Effector memory CD4-positive, alpha-beta T cell (primary cell): ENCODE measurements at places on chromosomes 4 and X.

DNA sequence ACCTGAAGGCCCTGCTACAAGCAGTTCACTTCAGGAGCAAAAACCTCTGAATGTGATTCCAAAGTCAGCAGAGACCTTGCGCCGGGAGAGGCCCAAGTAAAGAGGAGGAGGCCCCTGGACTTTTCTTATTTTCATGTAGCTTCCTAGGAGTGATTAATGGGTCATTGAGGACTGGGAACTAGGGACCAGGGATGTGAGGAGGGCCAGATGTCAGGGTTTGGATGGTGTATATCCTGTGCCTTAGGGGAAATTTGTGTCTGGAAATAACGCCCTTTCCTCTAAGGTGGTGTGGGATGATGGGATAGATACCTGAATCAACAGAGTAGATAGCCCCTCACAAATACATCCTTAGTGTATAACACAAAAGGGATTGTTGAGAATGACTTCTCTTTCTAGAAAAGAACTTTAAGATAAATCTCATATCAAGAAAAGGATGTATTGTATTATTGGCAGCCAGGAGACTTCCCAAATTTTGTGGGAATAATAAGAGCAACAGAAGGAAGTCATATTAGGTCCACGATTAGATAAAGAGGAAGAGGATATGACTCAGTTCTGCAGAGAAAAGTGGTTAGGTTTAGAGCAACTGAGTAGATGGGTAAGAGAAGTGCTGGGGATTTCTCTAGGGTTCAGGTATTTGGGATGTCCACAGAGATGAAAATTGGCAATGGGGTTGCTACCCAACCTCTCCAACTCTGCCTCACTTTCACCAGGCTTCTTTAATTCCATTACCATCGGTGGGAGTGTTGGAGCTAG is 1.1 kb downstream of the ITGB1BP2 start:
- peaks cover 13% of the 10 kb centered on the region for H3K36me3 ChIP-seq
- no peak overlapping the region for H3K27ac ChIP-seq
- no peaks in the 10 kb centered on the region for H3K27me3 ChIP-seq
- H3K4me1 ChIP-seq: no peaks in the 10 kb centered on the region
- H3K4me3 ChIP-seq: no peak overlapping the region
- DNase-seq: no peak

GRCh38 chr4:177287255-177287654 is 22.4 kb upstream of the NEIL3 start:
- no peak overlapping the region for H3K27ac ChIP-seq
- no peak overlapping the region for H3K4me3 ChIP-seq
- DNase-seq: no peak

DNA sequence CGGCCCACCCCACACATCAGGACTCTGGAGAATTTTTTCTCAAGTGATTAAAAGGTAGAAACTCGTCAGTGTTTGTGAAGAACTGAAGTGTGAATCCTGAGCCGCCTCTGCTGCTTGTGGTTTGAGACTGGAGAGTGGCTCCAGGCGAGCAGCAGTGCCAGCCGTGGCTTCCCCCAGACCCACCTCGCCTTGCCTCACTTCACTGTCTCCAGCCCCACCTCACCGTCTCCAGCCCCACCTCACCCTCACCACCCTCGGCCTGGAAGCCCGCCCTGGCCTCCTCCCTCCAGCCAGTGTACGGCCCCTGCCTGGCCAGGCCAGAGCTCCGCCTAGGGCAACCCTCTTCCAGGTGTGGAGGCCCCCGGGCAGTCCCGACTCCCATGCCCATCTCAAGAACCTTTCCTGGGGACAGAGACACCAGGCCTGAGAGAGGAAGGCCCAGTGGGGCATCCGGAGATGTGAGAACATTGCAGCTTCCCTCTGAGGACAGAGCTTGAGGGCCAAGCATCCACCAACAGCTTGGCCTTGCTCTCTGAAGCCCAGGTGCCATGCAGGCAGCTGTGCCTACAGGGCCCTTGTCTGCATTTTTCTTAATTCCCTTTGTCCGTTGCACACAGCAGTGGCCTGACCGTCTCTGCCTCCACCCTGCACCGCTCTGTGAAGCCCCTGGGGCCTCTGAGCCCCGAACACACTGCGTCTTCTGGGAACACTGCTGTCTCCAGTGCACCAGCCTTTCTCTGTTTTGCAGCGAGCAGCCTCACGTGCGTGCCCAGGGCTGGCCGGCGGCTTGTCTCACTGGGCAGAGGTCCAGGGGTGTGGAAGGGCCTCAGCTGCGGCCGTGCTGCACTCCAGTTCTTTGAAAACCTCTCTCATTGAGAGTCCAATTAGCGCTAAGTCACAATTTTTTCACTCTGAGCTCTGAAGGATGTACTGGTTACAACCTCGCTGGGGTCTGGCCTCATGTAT is 13.8 kb downstream of the SH3BP2 start:
- no peak overlapping the region for H3K4me3 ChIP-seq
- H3K36me3 ChIP-seq: no peaks in the 10 kb centered on the region
- H3K27ac ChIP-seq: no peak overlapping the region
- H3K27me3 ChIP-seq: no peaks in the 10 kb centered on the region
- H3K4me1 ChIP-seq: peaks cover 11% of the 10 kb centered on the region

DNA sequence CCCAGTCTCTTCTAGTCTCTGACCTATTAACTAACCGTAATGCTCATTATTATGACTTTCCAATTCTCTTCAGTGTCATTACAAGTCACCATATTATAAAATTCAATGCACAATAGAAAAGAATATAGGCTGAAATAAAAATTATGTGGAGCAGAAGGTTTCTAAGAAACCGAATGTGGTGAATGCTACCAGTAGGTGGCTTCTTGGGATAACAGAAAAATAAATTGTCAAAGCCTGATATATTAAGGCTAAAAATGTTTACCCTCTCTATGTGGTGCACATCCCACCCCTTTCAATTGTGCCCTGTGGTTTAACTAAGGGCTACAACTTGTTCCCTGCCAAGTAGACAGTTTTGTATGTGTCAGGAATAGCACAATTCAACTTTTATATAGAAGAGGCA is 624.6 kb upstream of the TECRL start:
- no peak for DNase-seq
- H3K36me3 ChIP-seq: no peaks in the 10 kb centered on the region
- no peaks in the 10 kb centered on the region for H3K4me1 ChIP-seq
- no peaks in the 10 kb centered on the region for H3K27me3 ChIP-seq
- no peak overlapping the region for H3K4me3 ChIP-seq

- no peak overlapping the region for H3K27ac ChIP-seq
- DNase-seq: no peak
- H3K27me3 ChIP-seq: no peaks in the 10 kb centered on the region
- no peak overlapping the region for H3K4me3 ChIP-seq
Measured at GRCh38 chr4:1900087-1900433, 28.9 kb downstream of the NSD2 start.

GRCh38 chrX:43998374-43998773 is 25.2 kb upstream of the NDP start:
- no peaks in the 10 kb centered on the region for H3K36me3 ChIP-seq
- H3K4me1 ChIP-seq: no peaks in the 10 kb centered on the region
- no peak for DNase-seq
- no peak overlapping the region for H3K4me3 ChIP-seq
- no peak overlapping the region for H3K27ac ChIP-seq

DNA sequence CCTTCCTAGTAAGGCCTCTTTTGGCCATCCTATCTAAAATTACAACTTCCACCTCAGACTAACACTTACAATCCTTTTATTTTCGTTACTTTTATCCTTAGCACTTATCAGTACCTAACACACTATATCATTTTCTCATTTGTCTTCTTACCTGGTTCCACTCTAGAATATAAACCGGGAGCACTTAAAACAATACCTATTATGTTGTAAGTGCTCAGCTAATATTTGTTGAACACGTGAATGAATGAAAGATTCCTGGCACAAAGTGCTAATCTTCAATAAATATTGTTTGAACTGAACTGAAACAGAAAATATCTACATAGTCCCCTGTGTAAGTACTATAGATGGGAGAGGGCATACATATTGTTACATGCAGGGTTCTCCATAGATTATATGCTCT is 14.4 kb downstream of the MGARP start:
- no peak overlapping the region for H3K27ac ChIP-seq
- no peak for DNase-seq

DNA sequence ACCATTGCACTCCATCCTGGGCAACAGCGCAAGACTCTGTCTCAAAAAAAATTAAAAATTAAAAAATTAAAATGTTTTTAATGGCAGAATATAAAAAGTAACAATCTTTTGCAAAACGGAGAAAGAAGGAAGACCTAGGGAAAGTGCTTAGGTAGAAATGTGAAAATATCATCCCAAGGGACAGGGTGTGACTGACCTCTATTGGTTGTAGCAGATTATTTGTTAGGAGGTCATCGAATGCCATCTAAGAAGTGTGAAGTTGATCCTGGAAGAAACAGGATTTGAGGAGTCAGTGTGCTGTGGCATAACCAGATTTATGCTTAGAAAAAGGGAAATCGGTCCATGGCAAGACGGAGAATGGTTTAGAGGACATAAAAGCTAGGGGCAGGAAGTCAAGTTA is 18.1 kb upstream of the C4orf36 start:
- no peaks in the 10 kb centered on the region for H3K27me3 ChIP-seq
- DNase-seq: no peak
- no peak overlapping the region for H3K27ac ChIP-seq

DNA sequence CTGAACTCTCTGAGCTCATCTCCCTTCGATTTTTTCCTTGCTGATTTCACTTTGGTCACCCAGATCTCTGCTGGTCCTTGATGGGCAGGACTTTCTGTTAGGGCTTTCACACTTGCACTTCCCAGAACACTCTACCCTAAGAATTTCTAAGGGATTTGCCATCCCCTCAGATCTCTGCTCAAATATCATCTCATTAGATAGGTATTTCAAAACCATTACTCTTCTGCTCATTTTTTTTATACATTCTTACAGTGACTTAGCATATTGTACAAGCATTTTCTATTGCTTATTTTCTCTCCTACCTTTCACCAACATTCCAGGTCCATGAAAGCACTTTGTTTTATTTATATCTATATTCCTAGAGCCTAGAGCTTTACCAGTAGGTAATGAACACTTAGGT is 913.3 kb downstream of the PDHA2 start:
- no peak for DNase-seq
- no peaks in the 10 kb centered on the region for H3K27me3 ChIP-seq
- no peak overlapping the region for H3K27ac ChIP-seq
- H3K4me3 ChIP-seq: no peak overlapping the region
- no peaks in the 10 kb centered on the region for H3K4me1 ChIP-seq

- no peak for DNase-seq
- no peaks in the 10 kb centered on the region for H3K27me3 ChIP-seq
- no peaks in the 10 kb centered on the region for H3K36me3 ChIP-seq
- no peak within 1 kb of the TSS for H3K4me3 ChIP-seq
- no peaks in the 10 kb centered on the region for H3K4me1 ChIP-seq
Measured at GRCh38 chrX:28586981-28587551, at the start of gene IL1RAPL1. IL1RAPL1 (plus strand) TSS chrX:28587446.

DNA sequence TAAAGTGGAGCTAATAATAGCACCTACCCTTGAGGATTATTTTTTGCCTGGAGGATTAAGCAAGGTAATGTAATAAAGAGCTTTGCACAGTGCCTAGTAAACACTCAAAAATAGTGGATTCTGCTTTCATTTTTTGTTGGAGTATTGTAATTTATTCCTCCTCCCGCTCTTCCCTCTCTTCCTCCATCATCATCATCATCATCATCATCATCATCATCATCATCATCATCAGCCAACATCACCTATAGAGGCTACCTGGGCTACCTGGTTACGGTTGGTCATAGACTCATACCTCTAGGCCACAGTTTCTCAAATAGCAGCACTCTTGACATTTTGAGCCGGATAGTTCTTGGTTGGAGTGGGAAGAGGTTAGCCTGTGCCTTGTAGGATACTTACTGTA is 126.9 kb upstream of the TEX13A start:
- H3K4me3 ChIP-seq: no peak overlapping the region
- H3K27ac ChIP-seq: no peak overlapping the region
- no peaks in the 10 kb centered on the region for H3K4me1 ChIP-seq
- no peak for DNase-seq
- no peaks in the 10 kb centered on the region for H3K27me3 ChIP-seq
- H3K36me3 ChIP-seq: no peaks in the 10 kb centered on the region

- no peak overlapping the region for H3K27ac ChIP-seq
- H3K27me3 ChIP-seq: no peaks in the 10 kb centered on the region
- H3K36me3 ChIP-seq: no peaks in the 10 kb centered on the region
- H3K4me3 ChIP-seq: no peak overlapping the region
- H3K4me1 ChIP-seq: no peaks in the 10 kb centered on the region
Measured at GRCh38 chr4:151864068-151864467, 103.3 kb upstream of the GATB start.

DNA sequence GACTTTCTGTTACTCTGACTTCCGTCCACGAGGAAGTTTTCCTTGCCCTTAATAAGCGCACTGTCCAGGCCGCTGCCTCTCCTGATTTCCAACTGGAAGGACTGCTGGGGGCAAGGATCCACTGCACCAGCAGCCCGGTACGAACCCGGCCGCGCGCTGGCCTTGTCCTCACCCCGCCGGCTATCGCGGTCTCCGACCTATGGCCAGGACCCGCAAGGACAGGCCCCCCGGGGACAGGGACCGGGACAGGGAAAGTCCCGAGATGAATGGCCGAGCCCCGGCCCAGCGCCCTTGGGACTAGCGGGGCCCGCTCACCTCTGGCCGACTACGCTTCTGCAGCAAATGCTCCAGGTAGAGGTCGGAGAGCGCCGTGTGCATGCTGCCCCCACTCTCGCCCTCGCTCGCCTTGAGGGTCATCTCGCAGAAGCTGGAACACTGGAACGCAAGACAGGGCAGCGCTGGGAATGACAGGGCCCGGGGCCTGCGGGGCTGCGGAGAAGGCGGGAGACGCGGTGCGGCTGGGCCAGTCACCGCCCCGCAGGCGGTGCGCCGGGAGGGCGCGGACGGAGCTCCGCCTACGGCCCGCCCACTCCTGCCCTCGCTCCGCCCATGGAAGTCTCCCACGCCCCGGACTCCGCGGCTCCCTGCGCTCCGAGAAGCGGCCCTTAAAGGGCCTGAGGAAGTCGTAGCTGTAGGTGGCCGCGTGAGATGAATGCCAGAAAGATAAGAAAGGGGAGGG is at the start of gene MPP1:
Gene MPP1 (minus strand): TSS at position 529 of the 739 bp plus-strand sequence. CDS start 112 bp downstream, at position 417.
- H3K4me1 ChIP-seq: peaks cover 2% of the 10 kb centered on the region
- H3K27ac ChIP-seq: peak within 1 kb of the TSS; percentile 32
- H3K36me3 ChIP-seq: no peaks in the 10 kb centered on the region
- peak; percentile 62 for DNase-seq
- H3K27me3 ChIP-seq: no peaks in the 10 kb centered on the region

DNA sequence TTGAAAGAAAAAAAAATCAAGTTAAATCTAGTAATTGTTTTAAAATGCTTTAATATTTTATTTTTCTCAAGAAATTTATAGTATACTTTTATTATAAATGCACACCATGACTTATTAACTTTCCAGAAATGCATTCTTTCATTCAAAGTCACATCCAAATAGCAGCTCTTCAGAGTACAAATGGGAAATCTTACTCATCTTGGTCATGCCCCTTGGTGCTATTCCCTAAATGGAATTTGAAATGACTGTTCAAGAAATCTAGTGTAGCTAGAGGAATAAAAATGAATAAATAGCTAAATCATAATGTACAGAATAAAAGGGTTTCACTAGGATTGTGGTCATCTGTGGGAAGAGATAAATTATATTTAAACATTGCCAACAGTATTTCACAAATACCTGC is 1139.7 kb downstream of the PCDH18 start:
- no peaks in the 10 kb centered on the region for H3K4me1 ChIP-seq
- no peak overlapping the region for H3K4me3 ChIP-seq
- H3K36me3 ChIP-seq: no peaks in the 10 kb centered on the region
- H3K27ac ChIP-seq: no peak overlapping the region
- DNase-seq: no peak
